ENCODE measurements at places on chromosomes 1 and 21.

DNA sequence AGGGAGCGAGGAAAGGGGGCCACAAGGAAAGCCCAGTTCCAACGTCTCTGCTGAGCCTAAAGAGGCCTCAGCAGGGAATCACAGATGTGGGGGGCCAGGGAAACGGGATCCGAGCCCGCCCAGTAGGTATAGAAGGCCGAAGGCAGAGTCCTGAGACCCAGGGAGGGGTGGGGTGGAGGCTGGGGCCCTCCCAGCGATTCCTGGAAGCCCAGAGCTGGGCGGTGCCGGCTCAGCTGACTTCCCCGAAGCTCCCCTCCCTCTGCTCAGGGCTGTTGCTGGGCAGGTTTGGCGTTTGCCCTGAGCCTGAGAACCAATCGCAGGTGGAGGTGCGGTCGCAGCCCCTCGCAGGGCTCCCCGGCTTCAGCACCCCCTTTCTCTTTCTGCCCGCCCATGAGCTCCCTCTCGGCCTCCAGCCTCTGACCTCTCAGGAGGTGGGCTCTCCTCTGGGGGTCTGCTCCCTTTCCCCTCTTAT lies 12.8 kb downstream of the ADAMTSL4 start:
- peak; percentile 75 for DNase-seq

- DNase-seq = no peak
Observed at GRCh38 chr1:25066256-25066655, 136.2 kb upstream of the RUNX3 start.

DNA sequence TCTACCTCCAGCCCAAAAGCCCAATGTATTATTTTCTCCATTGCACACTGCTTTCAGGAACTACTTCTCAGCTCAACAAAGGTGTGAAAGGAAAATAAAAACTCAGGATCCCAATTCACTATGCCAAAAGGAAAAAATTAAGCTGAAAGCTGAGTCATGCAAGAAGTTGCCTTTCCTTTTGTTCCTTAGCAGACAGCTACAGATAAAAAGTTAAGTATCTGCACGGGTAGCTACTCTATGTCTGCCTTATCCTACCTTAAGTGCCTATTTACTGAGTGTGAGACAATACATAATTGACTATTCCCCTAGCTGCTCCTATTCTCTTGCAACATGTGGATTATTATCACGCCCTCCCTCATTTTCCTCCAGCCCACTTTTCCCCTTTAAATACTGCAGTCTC lies 84.1 kb downstream of the ADCY10 start:
- DNase-seq = no peak

GRCh38 chr1:198291924-198292323 lies 135.1 kb downstream of the NEK7 start:
- no peak for DNase-seq

DNA sequence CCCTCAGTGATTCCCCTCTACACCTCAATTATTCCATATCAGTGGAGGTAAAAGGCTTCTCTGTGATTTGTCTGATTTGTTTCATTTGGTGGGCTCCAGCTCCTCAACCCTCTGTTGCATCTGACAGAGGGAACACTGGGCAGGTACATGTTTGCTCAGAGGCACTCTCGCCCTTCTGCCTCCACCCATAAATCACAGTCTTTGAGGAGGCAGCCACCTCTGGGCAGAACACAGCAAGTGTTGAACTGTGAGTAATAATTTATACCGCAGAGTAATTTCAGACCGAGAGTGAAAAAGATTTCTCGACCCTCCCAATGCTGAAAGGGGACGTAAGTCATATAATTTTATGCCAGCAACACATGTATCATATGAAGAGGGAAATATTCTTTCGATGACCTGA lies 330.1 kb upstream of the PBX1 start:
- DNase-seq = no peak

GRCh38 chr1:35873243-35873750 lies 9.7 kb upstream of the AGO1 start:
- DNase-seq = no peak

DNA sequence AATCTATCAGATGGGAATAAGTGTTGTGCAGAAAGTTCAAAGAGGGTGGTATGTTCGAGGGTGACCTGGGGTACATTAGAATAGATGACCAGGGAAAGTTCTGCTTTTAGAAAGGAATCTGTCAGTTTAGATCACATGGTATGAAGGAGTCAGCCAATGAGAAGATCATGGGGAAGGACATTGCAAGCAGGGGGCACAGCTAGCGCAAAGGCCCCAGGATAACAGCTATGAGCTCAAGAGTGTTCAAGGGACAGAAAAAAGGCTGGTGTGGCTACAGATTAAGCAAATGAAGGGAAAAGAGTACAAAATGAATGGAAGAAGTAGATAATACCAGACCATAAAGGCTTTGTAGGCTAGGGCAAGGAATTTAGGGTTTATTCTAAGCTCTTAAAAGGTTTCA lies 8.6 kb downstream of the LEPR start:
- DNase-seq = no peak

DNA sequence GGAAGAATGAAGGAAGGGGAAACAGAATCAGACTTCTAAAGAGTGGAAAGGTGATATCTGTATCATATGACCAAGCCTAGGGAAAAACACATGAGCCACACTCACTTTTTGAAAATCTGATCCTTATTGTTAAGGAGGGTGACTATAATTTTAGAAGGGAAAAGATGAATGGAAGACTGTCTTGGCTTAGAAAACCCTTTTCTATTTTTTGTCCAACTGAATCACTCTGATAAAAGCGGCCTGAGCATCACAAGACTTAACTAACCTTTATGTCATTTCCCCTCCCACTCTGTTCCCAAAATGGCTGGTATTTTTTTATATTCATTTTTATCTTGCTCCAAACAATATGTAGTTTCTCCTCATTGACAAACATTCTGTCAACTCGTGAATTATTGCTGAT lies 169.8 kb downstream of the C1orf21 start:
- no peak for DNase-seq

- DNase-seq = no peak
Observed at GRCh38 chr1:22074803-22075202, 22.3 kb downstream of the CDC42 start.

DNA sequence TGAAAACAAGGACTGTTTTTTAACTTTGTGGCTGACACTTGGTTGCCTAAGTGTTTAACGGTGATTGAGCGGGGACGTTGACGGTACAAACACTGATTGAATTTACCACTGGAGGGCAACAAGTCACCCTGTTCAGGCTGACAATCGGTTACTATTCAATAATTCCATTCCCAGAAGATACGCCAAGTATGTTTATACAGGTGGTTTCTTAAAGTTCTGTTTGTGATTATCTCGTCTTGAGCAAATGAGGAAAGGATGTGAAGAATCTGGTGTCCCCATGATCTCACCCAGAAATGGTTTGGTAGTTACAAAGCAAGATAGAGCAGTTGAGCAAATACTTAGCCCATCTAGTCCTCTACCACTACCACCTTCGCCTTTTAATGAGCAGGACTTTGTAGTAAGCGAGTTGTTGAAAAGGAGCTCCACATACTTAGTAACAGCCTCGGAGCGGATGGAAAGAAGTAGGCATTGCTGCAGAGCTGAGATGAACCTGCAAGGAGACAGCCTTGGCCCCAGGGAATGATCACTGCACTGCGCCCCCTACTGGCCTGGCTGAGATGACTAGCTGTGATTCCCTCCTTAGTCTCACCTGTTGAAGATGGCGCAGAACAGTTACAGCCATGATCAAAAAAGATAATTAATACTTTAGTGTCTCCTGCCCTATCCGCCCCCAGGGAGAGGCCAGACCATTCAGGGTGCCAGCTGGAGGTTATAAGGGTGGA lies 36.3 kb downstream of the IFNAR1 start:
- DNase-seq = peak; percentile 72

- DNase-seq = no peak
Observed at GRCh38 chr21:41316200-41317062, at the start of gene FAM3B. TSS of gene FAM3B (plus strand) at chr21:41316801. CDS start at chr21:41316880, 79 bp downstream.

DNA sequence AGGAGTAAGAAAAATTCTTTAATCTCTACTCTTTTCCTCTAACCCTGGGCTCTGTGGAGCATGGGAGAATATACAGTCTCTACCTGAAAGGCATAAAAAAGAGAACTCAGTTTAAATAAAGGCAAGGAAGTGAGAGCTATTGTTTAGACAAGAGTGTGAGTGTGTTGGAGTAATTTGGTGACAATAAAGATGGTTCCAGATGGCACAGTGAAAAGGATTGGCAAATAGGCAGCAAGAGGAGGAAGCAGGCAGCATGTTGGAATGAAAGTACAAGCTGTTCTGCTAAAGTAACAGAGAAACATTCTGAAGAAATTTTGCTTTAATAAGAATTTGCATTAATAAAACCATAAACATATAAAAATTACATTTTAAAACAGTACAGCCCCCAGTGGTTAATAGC lies 163.4 kb downstream of the DNM3 start:
- no peak for DNase-seq

DNA sequence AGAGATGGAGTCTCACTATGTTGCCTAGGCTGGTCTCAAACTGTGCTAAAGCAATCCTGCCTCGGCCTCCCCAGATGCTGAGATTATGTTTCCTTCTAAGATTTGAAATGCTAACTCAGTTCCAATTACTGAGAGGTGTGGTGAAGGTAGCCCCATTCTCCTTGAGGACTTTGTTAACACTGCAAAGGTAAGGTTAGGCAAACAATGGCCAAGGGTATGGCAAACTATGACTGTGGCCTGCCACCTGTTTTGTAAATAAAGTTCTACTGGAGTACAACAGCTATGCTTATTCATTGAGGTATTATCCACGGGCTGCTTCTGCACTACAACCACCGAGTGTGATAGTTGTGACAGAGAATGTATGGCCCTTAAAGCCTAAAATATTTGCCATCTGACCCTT lies 9.6 kb upstream of the RIT1 start:
- DNase-seq = no peak

DNA sequence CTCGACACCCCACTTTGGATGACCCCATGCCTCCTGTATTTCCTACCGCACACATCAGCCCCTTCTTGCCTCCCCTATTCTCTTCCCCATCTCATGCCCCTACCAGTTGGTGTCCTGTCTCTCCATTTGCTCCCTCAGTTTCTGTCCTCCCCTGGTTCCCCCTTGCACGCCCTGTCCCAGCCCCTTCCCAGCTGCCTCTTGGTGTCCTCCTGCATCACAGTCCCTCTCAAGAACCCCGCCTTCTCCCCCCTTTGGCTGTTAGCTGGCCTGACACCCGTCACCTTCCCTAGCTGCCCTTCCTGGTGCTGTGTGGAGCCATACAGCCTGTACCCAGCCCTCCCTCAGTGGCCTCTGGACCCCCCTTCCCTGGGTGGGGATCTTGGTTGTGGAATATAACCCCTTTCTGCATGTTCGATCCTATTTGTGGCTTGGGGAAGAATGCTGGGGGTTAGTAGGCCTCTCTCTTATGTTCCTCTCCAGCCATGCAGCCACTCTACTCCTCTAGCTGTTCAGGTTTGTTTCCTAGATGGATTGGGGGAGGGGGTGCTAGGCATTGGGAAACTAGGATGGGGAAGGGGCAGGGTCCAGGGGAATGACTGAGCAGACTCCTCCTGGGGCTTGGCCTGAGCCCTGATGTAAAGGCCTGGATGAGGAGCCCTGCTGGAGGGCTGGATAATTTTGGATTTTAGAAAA lies 41.4 kb upstream of the NFASC start:
- DNase-seq = no peak

DNA sequence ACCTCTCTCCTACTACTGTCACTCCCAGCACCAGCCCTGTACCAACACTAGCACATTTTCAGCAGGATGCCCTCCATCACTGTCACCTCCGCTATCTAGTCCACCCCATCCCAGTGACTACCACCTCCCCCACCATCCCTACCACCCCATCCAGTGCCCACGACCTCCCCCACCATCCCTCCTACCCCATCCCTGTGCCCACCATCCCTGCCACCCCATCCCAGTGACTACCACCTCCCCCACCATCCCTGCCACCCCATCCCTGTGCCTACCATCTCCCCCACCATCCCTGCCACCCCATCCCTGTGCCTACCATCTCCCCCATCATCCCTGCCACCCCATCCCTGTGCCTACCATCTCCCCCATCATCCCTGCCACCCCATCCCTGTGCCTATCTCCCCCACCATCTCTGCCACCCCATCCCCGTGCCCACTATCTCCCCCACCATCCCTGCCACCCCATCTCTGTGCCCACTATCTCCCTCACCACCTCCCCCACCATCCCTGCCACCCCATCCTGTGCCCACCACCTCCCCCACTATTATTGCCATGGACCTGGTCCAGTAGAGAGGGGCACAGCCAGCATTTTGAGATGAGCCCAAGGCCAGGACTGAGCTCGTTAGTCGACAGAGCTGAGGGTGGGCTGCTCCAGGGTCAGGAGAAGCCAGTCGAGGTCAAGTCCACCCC lies 45.7 kb downstream of the DISP3 start:
- no peak for DNase-seq

DNA sequence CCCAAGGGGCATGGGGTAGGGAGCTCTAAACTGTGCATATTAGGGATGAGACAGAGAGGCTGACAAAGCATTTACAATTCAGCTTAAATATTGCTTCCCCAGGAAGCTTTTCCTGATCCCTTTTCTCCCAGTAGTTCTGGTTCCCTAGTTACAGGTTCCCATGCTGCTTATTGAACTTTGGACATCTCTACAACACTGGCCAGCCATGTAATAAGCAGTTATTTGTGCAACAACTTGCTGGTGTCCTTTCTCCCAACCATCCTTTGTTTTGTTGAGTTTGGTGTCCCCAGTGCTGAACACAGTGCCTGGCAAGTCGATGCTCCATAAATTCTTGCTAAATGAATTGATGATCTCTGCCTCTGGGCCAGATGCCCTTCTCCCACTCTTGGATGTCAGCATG lies 80.6 kb downstream of the PLXNA2 start:
- DNase-seq = no peak

GRCh38 chr1:225509770-225510169 lies 81.9 kb upstream of the LBR start:
- no peak for DNase-seq

- no peak for DNase-seq
Observed at GRCh38 chr1:229363723-229364122, 20.9 kb upstream of the CCSAP start.

DNA sequence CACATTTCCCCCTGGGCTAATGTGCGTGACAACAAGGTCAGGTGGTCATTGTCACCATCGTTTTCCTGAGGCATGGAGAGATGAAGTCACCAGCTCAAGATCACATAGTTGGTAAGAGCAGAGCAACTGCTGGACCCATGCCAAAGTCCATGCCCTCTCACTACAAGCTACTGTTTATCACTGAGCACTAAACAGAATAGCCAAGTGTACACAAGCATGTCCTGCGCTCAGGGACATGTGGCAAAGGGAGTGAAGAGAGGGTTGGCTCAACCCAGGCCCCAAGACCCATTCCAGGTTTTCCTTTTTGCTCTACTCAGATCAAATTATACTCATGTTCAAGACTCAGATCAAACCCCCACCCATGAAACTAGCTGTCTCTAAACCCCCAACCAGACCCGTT lies 20.8 kb downstream of the LRRC52 start:
- no peak for DNase-seq

DNA sequence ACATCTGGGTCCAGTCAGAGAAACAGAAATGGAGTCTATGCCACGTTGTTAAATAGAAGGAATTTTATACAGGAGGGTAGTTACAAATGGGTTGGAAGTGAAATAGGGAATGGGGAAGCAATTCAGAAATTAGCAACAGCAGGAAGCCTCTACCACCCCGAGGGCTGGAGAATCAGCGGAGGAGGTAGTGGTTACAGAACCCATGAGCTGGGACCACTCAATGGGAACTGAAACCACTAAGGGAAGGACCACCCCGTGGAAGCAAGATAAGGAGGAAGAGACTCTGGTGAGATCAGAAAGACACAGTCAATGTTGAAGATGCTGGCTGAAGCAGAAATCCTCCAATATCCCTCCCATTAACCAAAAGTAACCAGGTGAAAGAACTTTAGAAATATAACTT lies 15.5 kb upstream of the MAST2 start:
- no peak for DNase-seq

Data from HTR-8/SVneo (cell line).